ENCODE measurements at places on chromosomes 6 and 20.

GRCh38 chr6:20875369-20875963 lies 341.2 kb downstream of the CDKAL1 start:
- DNase-seq: no peak

DNA sequence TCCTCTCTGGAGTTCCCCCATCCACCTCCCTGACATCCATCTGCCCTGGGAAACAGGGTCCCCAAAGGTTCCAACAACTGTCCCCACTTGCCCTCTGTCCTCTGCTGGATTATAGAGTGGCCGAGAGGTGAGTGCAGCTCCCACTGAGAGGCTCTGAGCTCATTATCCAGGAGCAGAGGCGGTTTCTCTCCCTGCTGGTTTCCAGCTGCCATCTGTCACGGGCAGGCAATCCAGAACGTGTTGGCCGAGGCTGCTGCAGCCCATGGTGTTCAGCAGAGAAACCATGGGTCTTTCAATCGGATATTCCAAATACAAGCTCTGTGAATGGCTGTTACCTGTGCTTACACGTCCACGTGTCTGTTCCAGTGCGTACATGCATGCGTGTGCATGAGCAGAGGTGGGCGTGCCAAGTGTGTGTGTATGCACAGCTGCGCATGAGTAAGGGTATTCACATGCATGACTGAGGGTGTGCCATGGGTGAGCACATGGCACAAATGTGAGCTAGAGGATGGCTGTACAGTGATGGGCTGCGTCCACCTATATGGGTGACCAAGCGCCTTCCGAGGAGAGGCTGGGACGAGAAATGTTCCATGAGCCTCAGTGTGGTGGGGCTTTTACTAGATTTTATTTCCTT lies 183.7 kb upstream of the PMEPA1 start:
- no peak for DNase-seq

DNA sequence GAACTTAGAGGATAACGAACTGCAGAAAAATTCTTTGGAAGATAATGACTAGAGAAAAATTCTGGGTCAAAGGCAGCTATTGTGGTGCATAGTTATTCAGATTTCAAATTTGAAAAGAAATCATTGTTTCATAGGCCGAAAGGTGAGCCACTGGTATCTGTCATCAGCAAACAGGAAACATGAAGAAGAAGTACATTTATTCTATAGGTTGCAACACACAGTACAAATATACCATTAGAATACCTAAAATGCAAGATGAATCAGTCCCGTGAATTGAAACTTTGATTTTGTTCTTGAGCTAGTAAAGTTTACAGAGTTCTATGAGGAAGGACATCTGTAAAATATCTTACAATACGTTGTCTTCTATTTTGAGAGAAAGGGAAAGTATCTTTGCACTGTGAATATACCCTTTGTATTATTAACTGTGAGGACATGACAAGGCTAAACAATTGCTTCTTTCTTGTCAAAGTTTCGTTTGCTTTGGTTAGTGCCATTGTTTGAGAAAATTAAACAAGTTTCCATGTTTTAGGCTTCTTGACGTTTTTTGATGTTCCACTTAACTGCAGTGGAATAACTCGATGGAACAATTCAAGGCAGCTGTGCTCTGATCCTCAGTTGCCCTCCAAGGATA lies 84.7 kb downstream of the HDGFL1 start:
- no peak for DNase-seq

GRCh38 chr6:139713424-139713823 lies 339.0 kb upstream of the CITED2 start:
- DNase-seq: no peak

- DNase-seq: no peak
Observed at GRCh38 chr6:106667022-106667402, 37.6 kb downstream of the QRSL1 start.

DNA sequence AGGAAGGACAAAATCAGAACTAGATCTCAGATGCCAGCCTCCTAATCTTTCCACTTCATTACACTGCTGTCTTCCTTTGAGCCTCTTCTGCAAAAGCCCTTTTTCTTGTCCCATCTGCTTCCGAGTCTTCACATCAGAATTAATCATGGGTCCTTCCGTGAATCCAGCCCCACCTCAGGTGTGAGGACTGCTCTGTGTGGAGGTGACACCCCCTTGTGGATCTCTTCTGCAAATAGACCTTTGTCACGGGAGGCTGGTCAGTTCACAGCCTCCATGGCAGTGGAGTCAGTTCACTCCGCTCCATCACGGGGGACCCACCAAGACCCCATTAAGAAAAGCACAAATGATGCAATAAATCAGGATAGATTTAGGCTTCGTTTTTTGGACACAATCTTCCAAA lies 171.1 kb downstream of the ADAT2 start:
- no peak for DNase-seq

DNA sequence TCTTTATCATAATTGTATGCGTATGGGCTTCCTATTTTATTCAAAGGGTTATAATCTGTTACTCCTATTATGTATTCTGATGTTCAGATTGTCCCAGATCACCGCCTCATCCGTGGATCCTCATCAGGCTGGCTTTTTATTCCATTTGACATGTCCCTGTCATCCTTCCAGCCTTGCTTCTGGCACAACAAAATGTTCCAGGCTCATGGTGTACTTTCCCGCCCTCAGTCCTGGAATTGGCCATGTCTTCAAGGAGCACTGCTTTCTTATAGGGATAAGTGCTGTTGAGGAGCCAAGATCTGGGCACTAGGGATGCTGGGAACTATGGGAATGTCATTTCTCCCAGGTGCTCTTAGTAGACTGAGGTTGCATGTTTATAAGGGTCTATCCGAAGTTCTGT lies 207.8 kb downstream of the JARID2 start:
- DNase-seq: no peak
